ENCODE measurements at places on chromosomes 3 and 15.

GRCh38 chr3:150077581-150078247, 107.0 kb upstream of the PFN2 start:
- H3K27ac ChIP-seq = no peak overlapping the region
- H3K4me3 ChIP-seq = no peak overlapping the region
- H3K36me3 ChIP-seq = no peaks in the 10 kb centered on the region
- peak; percentile 81 for DNase-seq

DNA sequence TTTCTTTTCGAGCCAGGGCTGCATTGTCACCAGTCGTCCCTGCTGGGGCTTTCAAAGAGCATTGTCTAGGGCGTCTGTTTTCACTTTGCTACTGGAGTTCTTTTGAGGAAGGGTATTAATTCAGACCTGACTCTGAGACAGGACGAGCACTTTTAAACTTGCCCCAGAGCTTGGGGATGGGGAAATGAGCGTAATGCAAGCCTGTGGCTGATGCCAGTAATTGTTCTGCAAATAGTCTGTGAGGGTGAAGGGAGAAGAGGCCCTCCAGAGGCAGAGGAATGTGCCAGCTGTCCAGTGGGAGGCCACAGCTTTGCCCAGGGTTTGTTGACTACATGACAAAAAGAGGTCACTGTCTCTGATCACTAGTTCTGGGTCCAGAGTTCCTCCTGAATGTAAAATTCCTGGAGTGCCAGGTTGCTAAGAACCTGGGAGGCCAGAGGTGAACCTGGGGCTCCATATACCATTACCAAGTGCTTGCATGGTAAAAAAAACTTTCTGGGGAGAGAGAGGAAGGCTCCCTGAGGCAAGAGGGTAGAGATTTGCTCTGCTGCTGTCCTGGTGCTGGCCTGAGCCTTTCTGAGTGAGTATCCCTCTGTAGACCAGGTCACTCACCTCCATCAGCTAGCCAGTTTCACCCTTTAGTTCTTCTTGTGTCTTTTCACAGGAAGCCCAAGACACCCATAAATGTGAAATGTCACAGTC, 14.8 kb downstream of the EEFSEC start:
- H3K4me1 ChIP-seq = peaks cover 2% of the 10 kb centered on the region
- no peak for DNase-seq
- H3K27ac ChIP-seq = no peak overlapping the region
- H3K36me3 ChIP-seq = no peaks in the 10 kb centered on the region
- H3K4me3 ChIP-seq = no peak overlapping the region
- H3K27me3 ChIP-seq = no peaks in the 10 kb centered on the region

DNA sequence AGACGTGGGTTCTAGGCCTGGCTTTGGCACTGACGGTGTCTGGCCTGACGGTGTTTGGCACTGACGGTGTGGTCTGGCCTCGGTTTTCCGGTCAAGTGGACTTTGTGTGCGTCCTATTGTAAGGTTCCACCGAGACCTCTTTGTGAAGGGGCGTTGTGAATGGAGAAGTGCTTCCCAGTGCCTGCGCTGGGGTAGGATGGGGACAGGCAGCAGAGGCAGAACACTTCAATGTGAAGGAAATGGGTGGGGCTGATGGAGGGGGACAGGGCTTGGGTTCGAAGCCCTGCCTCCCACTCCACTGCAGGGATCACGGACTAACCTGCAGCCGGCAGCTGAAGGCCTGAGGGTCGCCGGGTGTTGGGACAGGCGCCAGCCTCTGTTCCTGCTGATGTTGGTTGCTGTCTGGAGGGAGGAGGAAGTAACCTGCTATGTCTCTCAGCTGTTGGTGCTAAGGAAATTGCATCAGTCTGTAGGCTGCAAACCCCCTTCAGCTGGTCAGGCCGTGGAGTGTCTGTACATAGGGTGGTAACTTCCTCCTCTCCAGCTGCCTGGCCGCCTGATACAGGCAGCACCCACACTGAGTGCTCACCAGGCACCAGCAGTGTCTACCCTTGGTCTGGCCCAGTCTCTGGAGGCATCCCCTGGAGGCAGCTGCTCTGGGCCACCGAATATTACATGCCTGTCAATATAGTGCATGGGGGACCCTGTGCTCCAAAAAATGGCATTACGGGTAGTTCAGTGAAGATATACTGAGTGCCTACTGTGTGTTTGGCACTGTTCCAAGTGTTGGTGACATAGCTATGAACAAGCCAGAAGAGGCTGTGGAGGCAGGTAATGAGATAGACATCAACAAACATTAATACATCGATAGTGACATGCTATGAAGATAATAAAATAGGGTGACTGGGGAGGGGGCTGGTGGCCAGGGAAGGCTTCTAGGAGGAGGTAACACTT, 1.1 kb downstream of the TM6SF1 start:
- peak; percentile 52 for DNase-seq
- H3K36me3 ChIP-seq = no peaks in the 10 kb centered on the region

DNA sequence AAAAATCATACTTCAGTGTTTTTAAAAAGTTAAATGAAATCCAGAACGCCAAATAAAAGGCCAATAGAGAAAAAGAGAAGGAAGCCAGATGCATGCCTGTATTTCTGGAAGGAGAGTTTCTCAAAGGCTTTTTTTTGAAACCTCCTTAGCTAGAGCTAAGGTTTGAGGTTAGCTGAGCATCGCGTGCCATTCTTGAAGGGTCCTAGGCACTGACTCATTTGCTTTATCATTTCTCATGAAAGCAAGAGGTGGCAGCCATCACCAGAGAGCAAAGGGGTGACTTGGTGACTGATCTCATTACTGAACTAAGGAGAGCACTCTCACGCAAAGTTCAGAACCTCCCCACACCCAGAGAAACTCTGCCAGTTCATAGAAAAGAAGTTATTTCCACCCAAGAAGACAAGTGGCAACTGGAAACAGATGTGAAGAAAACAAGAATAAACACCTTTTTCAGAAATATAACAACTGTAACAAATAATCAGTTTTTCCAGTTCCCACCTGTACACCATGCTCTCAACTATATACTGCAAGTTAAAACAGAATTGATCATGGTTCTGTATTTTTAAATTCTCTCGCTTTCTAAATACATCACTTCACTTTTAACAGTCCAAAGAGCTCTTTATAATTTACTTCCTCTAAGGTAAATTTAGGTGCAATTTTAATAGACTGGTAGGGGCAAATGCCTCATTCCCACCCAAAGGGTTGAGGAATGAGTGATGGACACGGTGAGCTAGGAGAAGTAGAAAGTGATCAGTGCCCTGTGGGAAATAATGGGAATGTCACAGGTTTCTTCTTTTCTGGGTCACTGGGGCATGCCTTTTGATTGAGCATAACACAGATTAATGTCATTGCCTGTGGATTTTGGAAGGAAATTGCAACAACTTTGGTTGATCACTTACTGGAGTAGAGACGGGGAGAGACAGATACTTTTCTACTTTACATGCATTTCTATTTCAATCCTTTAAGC, 24.7 kb downstream of the GPR15 start:
- H3K27me3 ChIP-seq = peaks cover 13% of the 10 kb centered on the region
- H3K27ac ChIP-seq = no peak overlapping the region
- no peak overlapping the region for H3K4me3 ChIP-seq

- no peaks in the 10 kb centered on the region for H3K27me3 ChIP-seq
- no peak for DNase-seq
- no peaks in the 10 kb centered on the region for H3K4me1 ChIP-seq
- no peak overlapping the region for H3K4me3 ChIP-seq
- H3K27ac ChIP-seq = no peak overlapping the region
- no peaks in the 10 kb centered on the region for H3K36me3 ChIP-seq
Observed at GRCh38 chr15:98230975-98231374, 270.5 kb downstream of the ARRDC4 start.

- DNase-seq = no peak
- peaks cover 19% of the 10 kb centered on the region for H3K36me3 ChIP-seq
- no peaks in the 10 kb centered on the region for H3K27me3 ChIP-seq
- no peaks in the 10 kb centered on the region for H3K4me1 ChIP-seq
- H3K27ac ChIP-seq = no peak overlapping the region
- no peak overlapping the region for H3K4me3 ChIP-seq
Observed at GRCh38 chr3:48957006-48957705, 32.9 kb upstream of the P4HTM start.

DNA sequence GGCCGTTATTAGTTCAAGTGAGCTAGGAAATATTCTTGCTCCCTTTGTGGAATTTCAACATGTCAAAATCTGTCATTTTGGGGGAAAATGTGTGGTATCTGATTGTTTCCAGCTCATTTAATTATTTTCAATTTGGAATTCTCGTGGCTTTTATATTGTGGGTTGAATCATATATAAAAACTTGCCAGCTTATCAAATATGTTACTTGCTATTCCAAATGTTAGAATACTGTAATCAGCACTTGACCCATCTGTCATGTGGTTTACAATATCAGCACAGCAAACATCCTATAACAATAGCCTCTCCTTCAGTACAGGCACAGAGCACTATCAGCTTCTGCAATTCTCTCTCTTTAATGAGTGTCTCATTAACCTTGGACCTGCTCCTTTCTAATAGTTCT, 130.2 kb upstream of the FEZF2 start:
- no peaks in the 10 kb centered on the region for H3K27me3 ChIP-seq
- no peak overlapping the region for H3K27ac ChIP-seq
- H3K4me3 ChIP-seq = no peak overlapping the region
- H3K4me1 ChIP-seq = no peaks in the 10 kb centered on the region
- no peaks in the 10 kb centered on the region for H3K36me3 ChIP-seq

- no peaks in the 10 kb centered on the region for H3K4me1 ChIP-seq
- H3K27ac ChIP-seq = no peak overlapping the region
- H3K36me3 ChIP-seq = no peaks in the 10 kb centered on the region
- DNase-seq = no peak
Observed at GRCh38 chr3:155292693-155293092, 790 bp downstream of the STRIT1 start.

DNA sequence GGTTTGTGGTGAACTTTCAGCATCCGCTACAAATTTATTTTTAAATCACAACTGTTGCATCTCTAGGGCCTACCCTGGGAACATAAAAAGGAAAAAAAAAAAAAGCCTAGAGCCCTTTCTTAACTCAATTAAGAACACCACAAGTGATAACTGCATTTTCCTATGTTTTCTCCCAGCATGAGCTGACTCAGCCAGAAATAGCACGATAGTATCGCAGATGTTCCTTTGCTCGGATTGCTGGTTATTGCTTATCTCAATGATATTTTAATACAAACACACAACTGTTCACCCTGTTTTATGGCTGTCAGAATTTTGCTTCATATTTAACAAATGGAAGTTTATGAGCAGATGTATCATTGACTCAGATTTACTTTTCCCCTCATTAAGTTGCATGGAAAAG, 251.8 kb upstream of the SUCLG2 start:
- H3K4me1 ChIP-seq = no peaks in the 10 kb centered on the region
- DNase-seq = no peak
- H3K27ac ChIP-seq = no peak overlapping the region
- no peaks in the 10 kb centered on the region for H3K36me3 ChIP-seq

GRCh38 chr15:81281766-81282605, 42.0 kb downstream of the STARD5 start:
- no peak overlapping the region for H3K4me3 ChIP-seq
- DNase-seq = no peak
- no peak overlapping the region for H3K27ac ChIP-seq
- no peaks in the 10 kb centered on the region for H3K27me3 ChIP-seq
- H3K36me3 ChIP-seq = peaks cover 25% of the 10 kb centered on the region

GRCh38 chr3:122979211-122979610, 48.4 kb downstream of the SEMA5B start:
- peaks cover 20% of the 10 kb centered on the region for H3K4me1 ChIP-seq
- H3K27me3 ChIP-seq = peaks cover 23% of the 10 kb centered on the region
- no peak for DNase-seq
